ENCODE measurements at places on chromosomes 11 and 22. TPM values are rescaled to one million over a fixed set of nuclear protein-coding genes. Genes with fewer than 3 reads are reported as not detected.

DNA sequence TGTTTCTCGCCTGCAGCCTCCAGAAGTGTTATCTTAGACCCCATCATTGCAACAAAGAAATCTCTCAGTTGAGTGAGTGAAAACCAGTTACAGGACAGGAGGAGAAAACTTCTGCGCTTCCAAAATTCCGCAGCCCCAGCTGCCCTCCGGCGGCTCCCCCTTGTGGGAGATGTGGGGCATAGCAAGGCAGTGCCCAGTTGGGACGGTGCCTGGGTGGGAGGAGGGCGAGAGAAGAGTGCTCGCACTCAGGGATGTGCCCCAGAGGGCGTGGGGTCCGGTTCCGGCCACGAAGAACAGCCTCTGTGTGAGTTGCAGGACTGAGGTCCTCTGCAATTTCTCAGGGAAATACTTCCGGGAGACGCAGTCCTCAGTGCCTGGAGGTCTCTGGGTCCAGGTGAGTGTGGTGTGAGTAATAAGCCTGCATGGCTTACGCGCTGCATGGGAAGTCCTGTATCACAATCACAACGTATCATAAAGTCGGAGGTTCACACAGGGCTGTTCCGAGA lies 87.0 kb upstream of the BLID start:
- ATAC-seq, result peak; percentile 90

The MMP3 gene
- 0.56 TPM for total RNA-seq

The PAX6 gene
- not detected for total RNA-seq

The C11orf87 gene
- 0.12 TPM for total RNA-seq

The LINC01488 gene
- total RNA-seq, result not detected

The KDM4F gene
- not detected for total RNA-seq

GRCh38 chr22:49394116-49394785 lies 433.4 kb downstream of the BRD1 start:
- no peak for ATAC-seq

GRCh38 chr11:65779919-65780769 lies 632 bp downstream of the AP5B1 start:
- peak; percentile 70 for ATAC-seq

GRCh38 chr11:119752946-119753345 lies 23.9 kb upstream of the NECTIN1 start:
- no peak for ATAC-seq

DNA sequence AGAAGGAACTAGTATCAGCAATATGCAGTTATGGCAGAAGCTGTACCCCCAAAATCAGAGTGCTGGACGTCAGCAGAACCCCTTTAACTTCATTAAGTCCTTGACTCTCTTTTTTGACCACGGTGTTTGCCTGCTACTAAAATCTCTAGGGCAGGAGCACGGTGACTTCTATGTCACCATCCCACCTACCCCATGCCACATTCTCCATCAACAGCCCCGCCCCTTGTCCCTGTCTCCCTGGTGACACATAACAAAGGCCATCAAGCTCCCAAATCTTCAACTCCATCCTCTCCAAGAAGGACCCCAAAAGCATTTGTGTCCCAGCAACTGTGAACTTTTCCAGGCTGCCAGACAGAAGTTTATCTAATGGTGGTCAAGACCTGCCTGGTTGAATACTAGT lies 894 bp downstream of the ADA2 start:
- no peak for ATAC-seq

GRCh38 chr11:19352072-19352770 lies 111.5 kb upstream of the E2F8 start:
- no peak for ATAC-seq

GRCh38 chr22:24027991-24028390 lies 16.9 kb downstream of the CABIN1 start:
- ATAC-seq, result no peak

GRCh38 chr22:50713571-50714056 lies 24.4 kb upstream of the ACR start:
- no peak for ATAC-seq

DNA sequence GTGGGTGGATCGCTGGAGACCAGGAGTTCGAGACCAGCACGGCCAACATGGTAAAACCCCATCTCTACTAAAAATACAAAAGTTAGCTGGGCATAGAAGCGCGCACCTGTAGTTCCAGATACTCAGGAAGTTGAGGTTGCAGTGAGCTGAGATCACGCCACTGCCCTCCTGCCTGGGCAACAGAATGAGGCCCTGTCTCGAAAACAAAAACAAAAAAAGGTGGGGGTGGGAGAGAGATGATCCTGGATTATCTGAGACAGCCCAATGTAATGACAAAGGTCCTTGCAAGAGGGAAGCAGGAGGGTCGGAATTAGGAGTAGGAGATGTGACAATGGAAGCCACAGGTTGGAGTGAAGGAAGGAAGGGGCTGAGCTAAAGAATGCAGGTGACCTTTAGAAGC lies 87.6 kb upstream of the APOA1 start:
- no peak for ATAC-seq

DNA sequence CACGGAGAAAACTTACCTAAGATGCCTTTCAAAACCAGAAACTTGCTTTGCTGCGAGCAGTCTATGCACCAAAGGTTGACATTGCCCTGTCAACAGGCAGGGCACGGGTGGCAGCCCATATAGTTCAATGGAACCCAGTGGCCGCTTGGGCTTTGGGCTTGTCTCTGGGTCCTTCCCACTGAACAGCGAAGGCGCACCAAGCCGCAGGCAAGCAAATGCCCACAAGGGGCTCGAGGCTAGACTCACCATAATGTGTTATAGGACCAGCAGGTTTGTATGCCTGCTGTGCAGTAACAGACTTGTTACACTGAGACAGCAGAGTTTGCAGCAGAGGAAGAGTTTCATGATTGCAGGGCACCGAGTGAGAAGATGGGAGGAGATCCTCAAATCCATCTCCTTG lies 20.3 kb downstream of the CLDN5 start:
- ATAC-seq, result no peak

GRCh38 chr11:69138265-69138664 lies 17.5 kb upstream of the SMIM38 start:
- ATAC-seq, result peak; percentile 17

Measured in esophagus mucosa (tissue), 1 donor.